ENCODE measurements at places on chromosomes 6 and 20.

- no peak for DNase-seq
Measured at GRCh38 chr6:167679790-167680604, 146.7 kb upstream of the AFDN start.

GRCh38 chr20:37821696-37822095 is 81.2 kb upstream of the VSTM2L start:
- no peak for DNase-seq

- no peak for DNase-seq
Measured at GRCh38 chr20:38789503-38790199, 15.8 kb upstream of the PPP1R16B start.

- DNase-seq, result no peak
Measured at GRCh38 chr6:27066802-27067201, 180.7 kb upstream of the PRSS16 start.

- DNase-seq, result no peak
Measured at GRCh38 chr20:24890286-24890685, 58.8 kb upstream of the CST7 start.

DNA sequence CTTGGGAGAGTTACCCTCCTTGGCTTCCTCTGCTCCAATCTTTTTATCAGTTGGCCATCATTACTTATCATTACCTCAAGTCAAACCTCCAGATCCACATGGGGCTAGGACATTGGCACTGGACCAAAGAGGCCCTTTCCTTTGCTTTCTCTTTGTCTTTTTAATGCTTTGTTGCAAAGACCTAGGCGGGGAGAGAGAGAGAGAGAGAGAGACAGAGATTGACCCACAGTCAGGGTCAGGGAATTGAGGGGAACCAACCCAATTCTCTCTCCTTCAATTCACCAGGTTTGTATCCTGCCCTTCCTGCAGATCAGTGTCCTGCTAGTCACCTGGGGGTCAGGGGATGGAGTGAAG is 3.5 kb upstream of the VEGFA start:
- no peak for DNase-seq

GRCh38 chr6:150228072-150228733 is 85.4 kb downstream of the PPP1R14C start:
- no peak for DNase-seq

GRCh38 chr6:12729467-12729866 is 12.9 kb downstream of the PHACTR1 start:
- no peak for DNase-seq

DNA sequence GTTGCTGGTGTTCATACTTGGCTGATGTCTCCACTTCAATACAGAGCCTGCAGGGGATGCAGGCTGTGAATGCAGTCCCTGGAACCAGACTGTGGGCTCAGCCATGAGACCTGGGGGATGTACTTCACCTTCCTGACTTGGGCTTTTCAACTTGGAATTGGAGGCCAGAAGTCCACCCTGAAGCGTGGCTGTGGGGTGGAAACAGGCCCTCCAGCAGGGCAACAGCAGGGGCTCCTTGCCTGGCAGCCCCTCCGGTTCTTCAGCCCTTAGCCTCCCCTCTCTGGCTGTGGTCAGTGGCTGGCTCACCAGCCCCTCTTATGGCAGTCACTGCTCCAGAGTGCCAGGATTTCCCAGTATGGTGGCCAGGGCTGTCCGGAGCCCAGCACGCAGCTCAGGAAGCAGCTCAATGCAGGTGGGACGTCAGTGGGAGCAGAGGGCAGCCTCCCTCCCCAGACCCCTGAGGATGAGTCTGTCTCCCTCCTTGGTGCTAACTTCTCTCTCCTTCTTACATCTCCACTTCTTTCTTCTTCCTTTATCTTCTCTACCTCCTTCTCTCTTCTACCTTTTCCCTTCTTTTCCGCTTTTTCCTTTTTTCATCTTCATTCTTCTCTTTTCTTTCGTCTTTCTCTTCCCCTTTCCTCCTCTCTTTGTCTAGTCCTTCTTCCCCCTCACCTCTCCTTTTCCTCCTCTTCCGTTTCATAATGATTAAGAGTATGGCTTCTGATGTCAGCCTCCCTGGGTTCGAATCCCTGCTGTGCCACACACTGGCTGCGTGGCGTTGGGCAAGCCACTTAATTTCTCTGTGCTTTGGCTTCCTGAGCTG is 45.3 kb downstream of the SLC52A3 start:
- DNase-seq, result no peak

- DNase-seq, result no peak
Measured at GRCh38 chr6:156942266-156942665, 165.1 kb downstream of the ARID1B start.

DNA sequence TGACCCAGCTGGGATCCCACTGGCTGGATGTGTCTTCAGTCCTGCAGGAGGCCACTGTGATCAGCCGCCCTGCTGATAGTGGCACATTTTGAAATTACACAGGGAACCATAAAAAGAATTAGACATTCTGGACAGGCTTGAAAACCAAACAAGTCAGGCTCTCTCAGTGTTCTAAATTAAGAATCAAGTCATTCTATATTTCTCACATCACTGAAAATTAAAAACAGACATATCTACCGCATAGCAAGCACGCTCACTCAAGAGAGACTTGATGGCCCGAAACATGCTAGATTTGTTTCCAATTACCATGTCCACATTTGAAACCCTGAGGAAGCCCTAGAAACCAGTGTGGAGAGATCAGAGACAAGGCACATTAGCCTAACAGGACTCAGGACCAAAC is 57.7 kb downstream of the NFATC2 start:
- DNase-seq, result no peak

- no peak for DNase-seq
Measured at GRCh38 chr6:130202782-130203181, 20.0 kb downstream of the SAMD3 start.

DNA sequence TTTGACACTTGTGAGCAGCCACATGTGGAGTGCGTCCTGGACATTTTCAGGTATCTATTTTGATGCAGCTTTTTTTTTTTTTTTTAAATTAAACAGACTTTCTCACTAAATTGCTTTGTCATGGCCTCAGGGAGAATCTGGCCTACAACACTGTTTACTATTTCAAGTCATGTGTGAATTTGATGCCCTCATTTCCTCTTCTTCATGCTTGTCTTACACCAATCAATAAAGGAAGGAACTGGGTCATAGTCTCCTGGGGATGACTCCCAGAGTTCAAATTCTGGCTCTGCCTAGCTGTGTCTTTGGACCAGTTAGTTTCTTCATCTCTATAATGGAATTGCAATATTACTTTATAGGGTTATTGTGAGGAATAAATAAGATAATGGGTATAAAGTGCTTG is 554.1 kb downstream of the PRKN start:
- no peak for DNase-seq

DNA sequence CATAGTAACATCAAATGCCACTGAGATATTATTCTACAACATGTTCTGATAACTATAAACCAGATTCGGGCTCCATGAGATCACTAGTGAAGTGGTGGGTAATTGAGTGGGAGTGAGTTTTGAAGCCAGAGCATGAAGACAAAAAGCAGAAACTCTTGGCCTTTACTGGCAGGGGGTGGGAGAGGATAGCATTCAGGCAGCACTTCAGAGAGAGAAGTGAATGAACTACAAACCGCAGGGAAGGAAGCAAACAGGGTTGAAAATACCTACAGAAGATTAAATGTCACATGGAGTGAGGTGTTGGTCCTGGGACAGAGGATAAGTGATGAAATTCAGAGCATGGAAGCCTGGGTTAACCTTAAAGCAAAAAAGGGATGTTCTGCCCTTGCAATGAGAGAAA is 250.0 kb downstream of the EPM2A start:
- DNase-seq, result no peak

- no peak for DNase-seq
Measured at GRCh38 chr6:69693762-69694161, 103.0 kb downstream of the LMBRD1 start.

- DNase-seq, result peak; percentile 11
Measured at GRCh38 chr6:132300323-132300949, 100.8 kb downstream of the MOXD1 start.

- no peak for DNase-seq
Measured at GRCh38 chr6:165181951-165182414, 127.4 kb downstream of the C6orf118 start.

GRCh38 chr6:36851626-36852025 is 12.4 kb upstream of the CPNE5 start:
- DNase-seq, result no peak

DNA sequence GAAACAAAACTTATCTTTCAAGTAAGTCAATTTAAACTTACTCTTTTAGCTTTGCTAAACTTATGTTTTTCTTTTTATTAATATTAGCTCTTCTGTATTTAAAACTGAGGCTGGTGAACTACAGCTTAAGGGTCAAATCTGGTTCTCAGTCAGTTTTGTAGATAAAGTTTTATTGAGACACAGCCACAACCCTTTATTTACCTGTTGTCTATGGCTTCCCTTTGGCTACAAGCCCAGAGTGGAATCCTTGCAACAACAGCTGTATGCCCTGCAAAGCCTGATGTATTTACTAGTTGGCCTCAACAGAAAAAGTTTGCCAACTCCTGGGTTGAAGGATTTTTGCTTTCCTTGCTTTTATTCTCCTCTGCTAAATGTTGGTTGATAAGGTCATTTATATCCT is 491.4 kb upstream of the RNF217 start:
- no peak for DNase-seq

- no peak for DNase-seq
Measured at GRCh38 chr6:68915586-68915985, 280.5 kb downstream of the ADGRB3 start.

- DNase-seq, result no peak
Measured at GRCh38 chr20:16216227-16216913, 356.9 kb downstream of the KIF16B start.

DNA sequence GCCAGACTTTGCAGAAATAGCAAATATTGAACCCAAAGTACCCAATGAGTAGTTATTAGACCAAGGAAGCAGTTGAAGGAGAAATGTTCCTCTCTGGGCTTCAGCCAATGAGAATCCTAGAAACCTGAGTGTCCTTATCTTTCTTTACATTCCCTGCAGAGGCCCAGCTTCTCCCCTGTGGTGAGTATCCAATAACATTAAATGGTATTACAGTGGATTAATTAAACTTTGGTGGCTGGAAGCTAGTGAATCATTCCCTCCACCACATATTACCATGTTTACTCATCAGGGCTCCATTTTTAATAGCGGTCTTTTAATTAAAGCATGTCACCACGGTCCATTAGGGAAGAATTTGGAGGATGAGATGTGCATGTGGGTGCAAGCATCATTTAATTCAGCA is 74.0 kb downstream of the UNC5CL start:
- no peak for DNase-seq

GRCh38 chr6:138403324-138403800 is 661 bp upstream of the HEBP2 start:
- peak; percentile 15 for DNase-seq

DNA sequence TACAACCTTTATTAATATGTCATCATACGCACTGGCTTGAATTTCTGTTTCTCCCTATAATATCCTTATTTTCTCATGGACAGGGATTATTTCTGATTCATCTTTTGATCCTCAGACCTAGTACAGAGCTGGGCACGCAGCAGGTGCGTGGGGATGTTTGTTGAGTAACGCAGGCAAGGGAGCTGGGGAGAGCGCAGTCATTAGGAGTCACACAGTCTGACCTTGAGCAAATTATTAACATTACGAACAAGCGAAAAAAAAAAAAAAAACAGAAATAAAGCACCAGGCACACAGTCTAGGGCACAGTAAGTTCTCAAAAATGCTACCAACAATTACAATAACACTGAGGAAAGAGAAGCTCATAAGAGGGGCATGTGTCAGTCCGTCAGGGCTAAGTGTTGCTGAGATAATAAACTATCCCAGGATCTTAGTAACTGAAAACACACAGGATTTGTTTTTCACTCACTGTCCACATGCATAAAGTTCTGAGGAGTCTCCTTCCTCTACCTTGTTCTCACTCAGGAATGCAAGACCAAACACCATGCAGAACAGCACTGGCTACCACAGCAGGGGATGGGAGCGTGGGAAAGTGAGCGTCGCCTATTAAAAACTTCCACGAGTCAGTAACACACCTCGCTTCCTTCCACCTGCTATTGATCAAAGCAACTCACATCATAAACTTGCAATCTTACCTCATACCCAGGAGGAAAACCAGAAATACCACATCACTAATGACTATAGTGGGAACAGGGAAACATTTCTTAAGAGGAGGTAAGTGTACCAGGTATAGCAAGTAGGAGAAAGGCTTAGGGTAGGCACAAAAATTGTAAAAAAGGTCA is 56.9 kb downstream of the PDE10A start:
- no peak for DNase-seq

DNA sequence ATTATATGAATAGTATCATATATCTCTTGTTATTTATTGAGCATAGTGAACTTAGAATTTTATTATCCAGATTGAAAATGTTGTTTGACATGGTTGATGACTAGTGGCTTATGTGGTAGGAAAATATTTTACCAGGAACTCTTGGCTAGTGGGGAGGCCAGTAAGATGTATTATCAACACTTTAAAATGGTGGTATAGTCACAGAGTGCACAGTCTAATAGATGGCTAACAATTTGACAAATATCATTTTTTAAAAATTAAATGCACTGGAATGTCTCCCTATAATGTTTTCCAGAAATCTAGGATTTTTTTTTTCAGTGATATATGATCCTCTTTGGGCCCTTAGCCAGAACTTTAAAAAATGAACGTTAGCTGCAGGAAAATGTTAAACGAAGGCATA is 26.9 kb upstream of the EYA4 start:
- no peak for DNase-seq

- DNase-seq, result no peak
Measured at GRCh38 chr6:134379599-134379998, 61.7 kb upstream of the SGK1 start.

DNA sequence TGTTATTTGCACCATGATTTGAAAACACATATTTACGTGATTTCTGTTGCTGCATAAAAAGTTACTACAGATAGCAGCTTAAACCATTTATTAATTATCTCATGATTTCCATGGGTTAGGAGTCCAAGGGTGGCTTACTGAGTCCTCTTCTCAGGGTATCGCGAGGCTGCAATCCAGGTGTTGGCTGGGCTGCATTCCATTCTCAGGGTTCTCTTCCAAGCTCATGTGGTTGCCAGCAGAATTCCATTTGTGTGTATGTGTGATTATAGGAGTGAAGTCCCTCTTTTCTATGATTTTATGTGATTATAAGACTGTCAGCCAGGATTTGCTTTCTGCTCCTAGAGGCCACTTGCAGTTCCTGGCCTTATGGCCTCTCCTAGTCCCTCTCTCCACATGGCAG is 135.1 kb downstream of the FAM83B start:
- no peak for DNase-seq

DNA sequence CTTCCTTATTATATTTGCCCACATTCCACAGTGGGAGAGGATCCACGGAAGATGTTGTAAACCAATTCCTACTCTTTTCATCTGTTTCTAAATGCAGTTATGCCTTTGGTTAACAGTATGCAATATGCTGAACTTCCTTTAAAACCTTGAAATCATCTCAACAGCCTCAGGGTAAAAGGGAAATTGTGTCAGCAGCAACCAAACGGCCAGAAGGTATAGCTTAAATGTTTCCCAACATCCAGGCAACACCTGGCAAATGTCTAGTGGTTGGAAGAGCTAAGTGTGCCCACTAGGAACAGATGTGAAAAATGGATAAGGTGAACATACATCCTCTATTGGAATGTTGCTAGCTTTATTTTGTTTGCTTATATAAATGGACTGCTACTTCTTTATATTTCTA is 164.8 kb downstream of the FAXC start:
- DNase-seq, result no peak
